ENCODE measurements at places on chromosomes 11 and 22.

DNA sequence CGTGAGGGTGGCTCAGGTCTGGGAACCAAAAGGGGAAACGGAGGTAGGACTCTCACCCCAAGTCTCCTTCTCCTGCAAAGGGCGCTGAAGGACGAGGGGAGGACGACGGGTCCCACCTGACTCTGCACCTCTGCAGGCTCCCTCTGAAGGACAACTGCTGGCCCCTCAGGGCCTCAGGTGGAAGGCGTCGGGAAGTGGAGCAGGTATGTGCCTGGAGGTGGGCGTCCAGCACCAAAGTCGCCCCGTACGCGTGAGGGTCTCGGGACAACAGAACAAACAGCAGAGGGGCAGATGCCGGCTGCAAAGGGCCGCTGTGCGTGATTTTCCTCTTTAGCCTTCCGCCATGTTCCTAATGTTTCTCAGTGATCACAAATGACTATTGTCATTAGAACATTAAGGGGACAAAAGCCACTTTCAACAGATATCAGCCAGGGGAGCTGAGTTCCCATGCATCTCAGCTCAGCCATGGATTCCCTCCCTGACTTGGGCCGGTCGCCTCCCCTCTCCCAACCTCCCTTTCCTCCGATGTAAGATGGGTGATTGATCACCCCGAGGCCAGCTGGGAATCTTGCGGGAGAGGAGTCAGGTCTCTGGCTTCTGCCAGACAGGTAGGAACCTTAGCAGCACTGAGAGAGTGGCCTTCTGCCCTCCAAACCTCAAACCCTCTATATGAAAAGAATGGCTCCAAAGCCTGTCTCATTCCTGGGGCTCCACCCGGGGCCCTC is 836 bp downstream of the SLC16A8 start:
- DNase-seq, result no peak

GRCh38 chr11:120338107-120338933 is 2.1 kb downstream of the ARHGEF12 start:
- DNase-seq, result no peak

- DNase-seq, result no peak
Observed at GRCh38 chr11:73652856-73653559, 6.6 kb downstream of the PLEKHB1 start.

DNA sequence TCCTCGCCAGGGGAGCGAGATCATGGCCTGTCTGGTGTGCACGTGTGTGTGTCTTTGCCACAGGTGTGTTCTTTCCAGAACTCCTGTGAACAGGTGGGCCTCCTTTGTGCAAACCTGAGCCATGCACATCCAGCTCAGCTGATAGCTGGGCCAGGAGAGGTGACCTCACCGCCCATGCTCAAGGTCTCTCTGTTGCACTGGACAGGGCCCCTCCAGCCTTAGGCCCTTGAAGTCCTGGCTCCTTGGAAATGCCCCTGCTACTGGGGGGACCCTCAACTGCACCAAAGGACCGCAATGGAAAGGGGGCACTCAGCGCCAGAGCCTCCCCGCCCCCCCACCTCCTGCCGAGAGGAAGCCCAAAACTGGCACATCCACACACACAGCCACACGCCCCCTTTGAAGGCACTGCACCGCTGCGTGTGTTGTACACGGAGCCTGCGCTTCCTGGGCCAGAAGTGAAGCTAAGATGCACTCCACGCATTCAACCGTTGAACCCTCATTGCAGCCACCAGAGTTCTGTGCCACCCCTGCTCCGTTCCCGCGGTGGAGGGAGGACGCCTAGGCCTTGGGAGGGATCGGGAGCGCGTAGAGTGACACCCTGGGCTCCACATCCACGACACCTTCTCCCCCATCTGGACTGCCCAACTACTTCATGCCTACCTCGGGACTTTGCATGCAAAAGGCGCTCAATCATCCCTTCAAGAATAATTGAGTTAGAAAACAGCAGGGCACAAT is 16.4 kb upstream of the IL2RB start:
- no peak for DNase-seq

DNA sequence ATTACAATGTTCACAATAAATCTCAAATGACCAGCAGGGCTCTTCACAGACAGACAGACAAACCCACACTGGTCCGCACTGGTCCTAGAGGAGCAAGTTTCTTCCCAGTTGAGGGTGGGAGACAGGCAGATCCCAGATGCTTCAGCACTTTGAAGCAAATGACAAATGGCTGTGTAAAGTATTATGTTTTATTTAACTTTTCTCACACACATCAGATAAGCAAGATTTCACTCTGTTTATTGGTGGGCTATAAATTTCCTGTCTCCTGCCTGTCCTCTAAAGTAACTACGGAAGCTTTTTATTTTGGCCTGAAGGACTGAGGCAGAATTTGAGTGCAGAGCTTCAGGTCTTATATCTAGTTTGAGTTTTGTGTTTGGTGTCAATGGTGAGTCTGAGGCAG is 174.7 kb upstream of the MTNR1B start:
- DNase-seq, result no peak

DNA sequence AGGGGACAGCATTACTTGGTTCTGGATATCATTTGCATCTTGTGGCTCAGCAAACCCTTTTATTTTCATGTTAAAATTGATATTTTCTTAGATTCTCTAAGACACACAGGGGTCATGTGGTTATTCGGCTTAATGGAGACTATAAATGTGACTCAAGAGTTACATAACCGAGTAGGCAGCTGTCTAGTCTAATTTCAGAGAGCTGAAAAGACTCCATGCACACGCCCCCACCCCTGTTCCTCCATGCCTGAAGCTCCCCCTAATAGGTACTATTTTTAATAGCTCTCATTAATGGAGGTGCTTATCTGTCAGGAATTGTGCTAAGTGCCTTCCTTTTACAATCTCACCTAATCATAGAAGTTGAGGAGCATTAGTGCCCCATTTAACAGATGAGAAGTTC is 189.2 kb upstream of the ARHGAP20 start:
- no peak for DNase-seq

GRCh38 chr11:1070594-1071462 is 3.8 kb upstream of the MUC2 start:
- DNase-seq, result no peak

DNA sequence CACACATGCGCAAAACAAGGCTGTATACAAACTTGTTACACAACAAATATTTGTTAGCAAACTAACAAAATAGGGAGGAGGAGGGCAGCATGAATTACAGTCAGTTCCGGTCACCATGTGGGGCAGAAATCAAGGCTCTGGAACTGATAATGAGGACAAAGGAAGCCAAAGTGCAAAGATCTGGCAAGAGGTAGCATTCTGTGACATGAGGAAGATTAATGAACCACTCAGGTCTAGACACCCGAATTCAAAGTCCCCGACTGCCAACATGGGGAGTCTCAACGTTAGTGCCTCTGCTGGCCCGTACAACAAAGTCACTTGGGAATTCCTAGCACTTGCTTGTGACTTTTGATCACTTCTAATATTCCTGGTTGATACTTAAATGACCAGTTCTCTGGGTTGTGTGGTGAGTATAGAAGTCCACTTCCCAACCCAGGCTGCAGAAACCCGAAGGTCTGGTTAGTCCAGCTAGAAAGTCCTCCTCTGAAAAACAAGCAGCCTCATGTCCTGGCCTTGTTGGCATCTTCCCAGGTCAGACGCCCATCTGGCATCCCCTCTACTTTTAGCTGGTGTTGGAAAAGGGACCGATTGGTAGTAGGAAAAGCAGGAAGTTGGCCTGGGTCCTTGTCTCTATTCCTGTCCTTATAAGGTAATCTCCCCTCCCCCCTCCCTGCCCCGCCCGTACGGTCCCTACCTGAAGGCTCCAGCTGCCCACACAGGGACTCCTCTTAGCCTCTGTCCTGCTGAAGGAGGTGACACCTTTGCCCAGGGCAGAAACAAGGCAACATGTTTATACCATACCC is 1.6 kb downstream of the SUN2 start:
- DNase-seq, result peak; percentile 56

DNA sequence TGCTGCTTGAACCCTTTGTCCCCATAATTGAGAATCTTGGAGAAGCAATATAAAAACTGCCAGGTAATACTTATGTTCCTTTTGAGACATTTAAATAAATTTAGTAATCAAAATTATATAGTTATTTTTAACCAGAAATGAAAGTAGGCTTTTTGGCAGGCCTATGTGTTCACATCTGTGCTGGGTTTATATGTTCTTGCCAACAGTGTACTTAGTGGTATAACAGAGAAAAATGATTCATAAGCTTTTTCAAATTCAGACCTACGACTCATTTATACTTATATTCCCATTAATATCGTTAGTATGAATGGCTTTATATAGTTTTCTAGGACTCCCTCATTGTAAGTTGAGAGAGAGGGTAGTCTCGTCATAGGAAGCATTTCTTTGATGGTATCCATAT is 79.0 kb downstream of the DDX10 start:
- DNase-seq, result no peak

GRCh38 chr11:129041611-129042018 is 98.9 kb upstream of the TP53AIP1 start:
- DNase-seq, result no peak

DNA sequence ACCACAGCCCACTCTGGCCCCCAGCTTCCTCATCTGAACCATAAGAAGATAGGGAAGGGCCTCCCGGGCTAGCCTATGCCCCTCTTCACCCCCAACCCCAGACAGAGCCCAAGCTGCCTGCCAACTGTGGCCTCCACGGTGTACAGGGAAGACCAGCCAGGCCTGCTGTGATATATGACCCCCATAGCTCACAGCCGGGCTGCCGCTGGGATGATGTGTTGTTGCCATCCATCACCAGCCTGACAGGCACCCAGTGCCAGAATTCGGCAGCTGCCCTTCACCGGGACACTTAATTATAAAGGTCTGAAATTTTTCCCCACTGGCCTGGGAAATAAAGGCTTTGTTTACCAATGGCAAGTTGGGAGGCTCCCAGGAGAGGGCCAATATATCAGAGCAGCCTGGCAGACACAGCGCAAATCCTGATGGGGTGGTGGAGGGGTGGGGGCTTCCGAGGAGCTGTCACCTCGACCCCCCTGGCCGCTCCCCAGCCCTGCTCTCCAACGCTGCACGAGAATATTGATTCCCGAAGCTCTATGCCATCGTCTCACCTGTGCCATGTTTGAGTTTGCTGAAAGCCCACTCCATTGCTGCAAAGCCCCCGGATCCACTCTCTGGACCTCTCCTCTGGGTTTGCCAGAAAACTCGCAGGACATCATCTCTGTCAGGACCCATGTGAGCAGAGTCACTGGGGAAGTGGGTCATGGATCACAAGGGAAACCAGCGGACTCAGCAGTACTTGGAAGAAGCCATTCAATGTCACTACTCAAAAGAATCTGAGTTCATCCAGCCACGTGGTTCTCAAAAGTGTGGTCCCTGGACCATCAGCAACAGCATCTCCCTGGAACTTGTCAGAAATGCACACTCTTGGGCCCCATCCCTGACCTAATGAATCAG is 296.9 kb downstream of the MN1 start:
- DNase-seq, result no peak

DNA sequence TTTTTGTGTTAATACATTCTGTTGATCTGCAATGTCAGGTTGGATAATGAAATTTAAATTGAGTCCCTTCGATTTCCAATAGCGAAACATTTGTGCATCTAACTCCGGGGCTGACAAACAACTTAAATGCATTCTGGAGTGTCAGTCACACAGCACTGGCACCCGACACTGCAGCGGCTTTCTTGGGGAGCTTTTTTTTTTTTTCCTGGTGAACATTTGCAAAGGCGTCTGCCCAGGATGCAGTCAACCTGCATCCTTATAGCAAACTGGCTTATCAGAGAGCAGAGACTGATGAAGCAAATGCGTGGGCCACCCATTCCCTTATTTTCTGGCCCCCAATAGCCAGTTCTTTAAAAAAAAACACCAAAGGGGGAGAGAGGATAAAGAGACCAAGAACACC is 1167.7 kb downstream of the LRRC4C start:
- no peak for DNase-seq

- no peak for DNase-seq
Observed at GRCh38 chr22:29530716-29531115, 22.8 kb downstream of the THOC5 start.

DNA sequence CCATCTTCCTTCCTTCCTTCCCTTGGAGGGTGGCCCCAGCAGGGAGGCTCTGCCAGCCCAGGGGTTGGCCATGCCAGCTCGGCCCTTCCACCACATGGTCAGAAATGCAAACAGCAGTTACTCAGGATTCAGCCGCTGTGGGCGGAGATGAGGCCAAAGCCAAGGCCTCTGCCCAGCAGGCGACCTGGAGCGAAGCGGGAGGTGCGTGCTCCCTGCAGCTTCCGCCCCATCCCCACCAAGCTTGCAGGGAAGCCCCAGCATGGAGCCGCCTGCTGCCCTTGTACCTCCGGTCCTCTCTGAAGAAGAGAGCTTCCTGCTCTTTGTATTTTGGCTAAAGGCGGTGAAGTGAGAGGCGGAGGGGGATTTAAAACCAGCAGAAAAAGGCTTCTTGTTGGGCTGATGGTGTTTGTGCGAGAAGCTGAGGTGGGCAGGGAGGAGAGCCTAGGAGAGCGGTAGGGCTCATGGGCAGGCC is 50.4 kb downstream of the ANO1 start:
- no peak for DNase-seq

GRCh38 chr22:32080904-32081303 is 37.8 kb downstream of the SLC5A1 start:
- DNase-seq, result peak; percentile 80

DNA sequence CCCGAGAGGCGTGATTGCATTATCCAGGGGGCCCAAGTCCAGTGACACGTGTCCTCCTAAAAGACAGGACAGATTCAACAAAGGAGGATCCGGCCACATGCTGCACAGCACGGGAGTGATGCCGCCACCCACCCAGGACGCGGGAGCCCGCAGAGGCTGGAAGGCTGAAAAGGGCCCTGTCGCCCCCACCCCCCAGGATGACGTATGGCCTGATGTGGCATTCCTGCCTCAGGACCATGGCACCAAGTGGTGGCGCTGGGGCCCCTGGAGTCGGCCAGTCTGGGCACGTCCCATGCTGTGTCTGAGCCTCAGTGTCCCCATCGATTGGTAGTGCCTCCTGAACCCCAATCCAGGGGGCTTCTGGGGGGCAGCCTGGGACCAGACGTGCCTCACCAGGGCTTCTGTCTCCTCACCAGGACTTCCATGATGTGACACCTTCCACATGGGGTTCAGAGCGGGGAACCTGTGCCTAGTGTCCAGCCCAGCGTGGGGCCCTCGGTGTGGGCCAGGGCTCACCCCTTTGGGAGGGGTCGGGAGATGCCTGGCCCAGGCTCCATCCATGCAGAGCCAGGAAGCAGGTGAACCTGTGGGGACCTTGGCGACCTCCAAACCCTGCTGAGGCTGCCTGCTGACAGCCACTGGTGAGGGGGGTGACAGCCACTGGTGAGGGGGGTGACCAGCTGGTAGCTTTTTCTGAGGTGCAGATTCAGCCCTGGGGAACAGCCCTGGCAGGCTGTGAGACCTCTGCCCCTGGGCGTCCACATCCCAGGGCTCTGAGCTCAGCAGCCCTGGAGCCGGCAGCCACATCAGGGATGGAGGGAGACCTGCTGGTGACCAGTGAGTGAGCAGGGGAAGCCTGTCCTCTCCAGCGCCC is 75.3 kb downstream of the KCNQ1 start:
- no peak for DNase-seq

DNA sequence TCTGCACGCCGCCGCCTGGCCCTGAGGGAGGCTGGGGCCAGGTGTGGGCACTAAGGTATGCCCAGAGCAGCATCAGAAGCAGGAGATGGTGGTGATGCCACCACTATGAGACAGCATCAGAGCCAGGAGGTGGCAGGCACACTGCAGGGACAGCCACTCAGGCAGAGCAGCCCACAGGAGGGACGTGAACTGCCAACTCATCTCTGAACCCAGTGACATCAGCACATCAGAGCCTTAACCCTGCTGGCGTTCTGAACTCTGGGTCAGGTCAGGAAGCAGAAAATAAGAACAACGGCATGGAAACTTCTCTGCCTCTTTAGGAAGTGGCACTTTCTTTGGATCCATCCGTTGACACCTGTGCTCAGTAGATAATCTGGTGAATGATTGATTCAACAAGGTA is 14.7 kb upstream of the IFT27 start:
- no peak for DNase-seq
